ENCODE measurements at places on chromosomes 1 and 21. TPM values are rescaled to one million over a fixed set of nuclear protein-coding genes. Genes with fewer than 3 reads are reported as not detected.

Gene PLEKHA6
- 20.3 TPM for total RNA-seq

Gene CHML
- total RNA-seq: 10.2 TPM

Gene ADSS2
- 44.8 TPM for total RNA-seq

Gene LORICRIN
- not detected for total RNA-seq

Gene PAPPA2
- not detected for total RNA-seq

Gene CTH
- 1.9 TPM for total RNA-seq

Gene B3GALT2
- total RNA-seq: not detected

Gene RGS16
- 0.15 TPM for total RNA-seq

Gene RXRG
- not detected for total RNA-seq

Gene IFNLR1
- total RNA-seq: 1.6 TPM

Gene TCHHL1
- total RNA-seq: not detected

Gene ANGPTL7
- total RNA-seq: not detected

Gene CLDN17
- total RNA-seq: not detected

Gene OR2M3
- not detected for total RNA-seq

Gene OXCT2
- 0.38 TPM for total RNA-seq

Gene C1orf87
- total RNA-seq: not detected

Gene SORT1
- 3.4 TPM for total RNA-seq

Gene MNDA
- total RNA-seq: not detected

Measured in A549 treated with CpdA at 1 μM for 4 hours (cell line).